Amniotic stem cell (primary cell): ENCODE measurements at places on chromosomes 11 and 22.
A peak's percentile ranks its signal among the peaks of the same experiment; 100 is the strongest.

GRCh38 chr11:101466352-101466751 is 117.5 kb downstream of the TRPC6 start:
- DNase-seq = no peak

GRCh38 chr22:46824980-46825544 is 62.6 kb downstream of the TBC1D22A start:
- DNase-seq = no peak

GRCh38 chr11:47242596-47243192 is 5.9 kb downstream of the ACP2 start:
- DNase-seq = no peak

- no peak for DNase-seq
These were observed 40.5 kb downstream of the PITPNB start for GRCh38 chr22:27878541-27878940.

DNA sequence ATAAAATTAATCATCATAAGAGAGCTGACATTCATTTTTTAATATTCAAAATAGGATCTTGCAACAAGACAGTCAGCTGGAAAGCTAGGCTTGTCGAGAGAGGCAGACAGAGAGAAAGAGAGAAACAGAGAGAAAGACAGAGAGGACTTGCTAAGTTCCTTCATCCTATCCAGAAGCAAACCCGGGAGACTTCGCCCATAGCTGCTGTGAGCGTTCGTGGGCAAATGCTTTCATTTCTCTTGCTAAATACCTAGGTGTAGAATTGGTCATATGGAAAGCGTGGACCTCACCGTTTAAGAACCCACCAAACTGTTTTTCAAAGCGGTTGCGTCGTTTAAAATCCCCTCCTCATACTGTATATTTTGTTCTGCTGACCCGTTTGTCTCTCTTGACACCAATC is 25.3 kb upstream of the KRTAP5-6 start:
- no peak for DNase-seq

DNA sequence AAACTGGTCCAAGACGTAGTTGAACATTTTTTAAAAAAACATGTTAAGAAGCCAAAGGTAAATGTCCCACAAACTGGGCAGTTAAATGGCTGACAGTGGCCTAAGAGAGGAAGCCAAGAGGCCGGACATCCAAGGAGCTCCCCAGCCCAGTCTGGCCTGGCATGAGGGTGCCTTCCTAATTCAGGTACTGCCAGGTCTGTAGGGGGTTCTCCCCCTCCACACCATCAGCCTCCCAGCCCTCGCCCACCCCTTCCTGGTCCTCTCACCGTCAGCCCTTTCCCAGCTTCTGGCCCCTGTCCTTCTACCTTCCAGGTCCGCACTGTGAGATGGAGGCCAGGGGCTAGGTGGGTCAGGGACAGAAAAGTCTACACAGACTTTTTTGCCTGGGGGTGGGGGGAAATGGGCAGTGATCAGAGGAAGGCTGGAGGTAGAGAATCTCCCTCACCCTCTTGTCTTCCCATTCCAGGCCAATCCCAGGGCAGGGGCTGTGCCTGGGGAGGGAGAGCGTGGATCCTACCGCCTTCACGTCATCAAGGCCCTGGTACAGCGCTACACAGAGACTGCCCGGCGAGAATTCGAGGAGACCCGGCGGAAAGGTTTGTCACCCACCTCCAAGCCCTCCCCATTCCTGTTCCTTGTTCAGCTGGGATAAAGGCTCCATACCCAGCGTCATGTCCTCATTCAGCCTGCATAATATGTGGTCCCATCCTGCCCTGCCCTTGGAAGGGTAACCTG is 6.0 kb downstream of the ART5 start:
- DNase-seq = no peak

GRCh38 chr22:27134315-27134701 is 476.9 kb downstream of the MIAT start:
- peak; percentile 11 for DNase-seq

GRCh38 chr11:4839851-4840549 is 9.0 kb downstream of the OR51S1 start:
- no peak for DNase-seq

DNA sequence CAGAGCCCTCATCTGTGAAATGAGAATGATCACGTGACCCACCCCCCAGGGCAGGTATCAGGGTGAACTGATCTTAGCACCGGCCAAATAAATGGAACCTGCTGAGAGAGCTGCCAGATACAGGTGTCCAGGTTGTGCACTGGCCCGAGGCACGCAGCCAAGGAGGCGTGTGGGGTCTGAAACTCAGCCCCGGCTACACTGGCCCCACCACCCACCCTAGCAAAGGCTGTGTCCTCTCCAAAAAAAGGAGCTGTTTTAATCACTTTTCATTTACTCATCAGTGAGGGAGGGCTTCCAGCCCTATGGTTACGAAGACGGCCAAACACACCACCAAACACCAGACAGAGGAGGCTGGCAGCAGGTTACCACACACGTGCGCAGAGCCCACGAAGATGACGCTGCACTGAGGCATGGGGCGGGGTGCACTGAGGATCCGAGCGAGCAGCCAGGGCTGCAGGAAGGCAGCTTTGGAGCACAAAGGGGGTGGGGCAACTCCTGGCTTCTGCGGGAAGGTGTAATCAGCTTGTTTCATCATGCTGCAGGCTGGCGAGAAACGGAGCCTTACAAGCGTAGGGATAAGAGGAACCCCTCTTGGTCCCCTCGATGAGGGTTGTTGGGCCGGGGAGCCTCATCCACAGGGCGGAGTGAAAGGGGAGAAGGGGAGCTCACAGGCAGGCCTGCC is 19.5 kb upstream of the SLC22A12 start:
- DNase-seq = no peak

GRCh38 chr11:82174610-82175009 is 559.1 kb downstream of the FAM181B start:
- DNase-seq = no peak

GRCh38 chr22:39724390-39724789 is 153.8 kb downstream of the CACNA1I start:
- no peak for DNase-seq

- no peak for DNase-seq
These were observed 27.2 kb downstream of the PHLDB1 start for GRCh38 chr11:118634431-118635236.

DNA sequence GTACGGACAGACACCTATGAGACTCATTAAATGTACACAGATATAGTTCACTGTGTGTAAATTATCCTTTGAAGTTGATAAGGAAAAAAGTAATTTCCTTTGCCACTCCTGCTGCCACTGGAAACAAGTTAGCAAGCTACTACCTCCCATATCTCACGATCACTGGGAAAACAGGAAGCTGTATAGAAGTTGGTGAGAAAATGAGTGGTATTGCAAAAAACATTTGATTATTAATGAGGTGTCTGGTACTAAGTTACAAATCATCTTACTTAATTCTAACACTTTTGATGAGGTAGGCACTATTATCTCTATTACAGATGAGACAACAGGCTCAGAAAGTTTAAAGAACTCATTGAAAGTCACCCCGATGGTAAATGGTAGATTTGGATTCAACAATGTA is 68.5 kb downstream of the GAB2 start:
- DNase-seq = no peak

- DNase-seq = no peak
These were observed 54.4 kb downstream of the GRAMD1B start for GRCh38 chr11:123484448-123484847.

- DNase-seq = no peak
These were observed 38.7 kb upstream of the GNB1L start for GRCh38 chr22:19893363-19893762.

DNA sequence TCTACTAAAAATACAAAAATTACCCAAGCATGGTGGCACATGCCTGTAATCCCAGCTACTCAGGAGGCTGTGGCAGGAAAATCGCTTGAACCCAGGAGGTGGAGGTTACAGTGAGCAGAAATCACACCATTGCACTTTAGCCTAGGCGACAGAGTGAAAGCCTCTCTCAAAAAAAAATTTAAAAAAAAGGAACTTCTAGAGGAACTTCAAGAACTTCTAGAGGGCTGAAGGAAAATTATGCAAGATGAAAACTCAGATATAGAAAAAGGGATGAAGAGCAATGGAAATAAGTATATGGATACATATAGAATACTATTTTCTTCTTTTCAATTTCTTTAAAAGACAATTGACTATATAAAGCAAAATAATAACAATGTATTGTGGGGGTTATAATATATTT is 51.2 kb upstream of the PRR5 start:
- DNase-seq = no peak

- DNase-seq = no peak
These were observed 234.8 kb downstream of the CASP12 start for GRCh38 chr11:104663190-104664140.

GRCh38 chr11:59335001-59335400 is 23.7 kb upstream of the OR5AN1 start:
- no peak for DNase-seq

DNA sequence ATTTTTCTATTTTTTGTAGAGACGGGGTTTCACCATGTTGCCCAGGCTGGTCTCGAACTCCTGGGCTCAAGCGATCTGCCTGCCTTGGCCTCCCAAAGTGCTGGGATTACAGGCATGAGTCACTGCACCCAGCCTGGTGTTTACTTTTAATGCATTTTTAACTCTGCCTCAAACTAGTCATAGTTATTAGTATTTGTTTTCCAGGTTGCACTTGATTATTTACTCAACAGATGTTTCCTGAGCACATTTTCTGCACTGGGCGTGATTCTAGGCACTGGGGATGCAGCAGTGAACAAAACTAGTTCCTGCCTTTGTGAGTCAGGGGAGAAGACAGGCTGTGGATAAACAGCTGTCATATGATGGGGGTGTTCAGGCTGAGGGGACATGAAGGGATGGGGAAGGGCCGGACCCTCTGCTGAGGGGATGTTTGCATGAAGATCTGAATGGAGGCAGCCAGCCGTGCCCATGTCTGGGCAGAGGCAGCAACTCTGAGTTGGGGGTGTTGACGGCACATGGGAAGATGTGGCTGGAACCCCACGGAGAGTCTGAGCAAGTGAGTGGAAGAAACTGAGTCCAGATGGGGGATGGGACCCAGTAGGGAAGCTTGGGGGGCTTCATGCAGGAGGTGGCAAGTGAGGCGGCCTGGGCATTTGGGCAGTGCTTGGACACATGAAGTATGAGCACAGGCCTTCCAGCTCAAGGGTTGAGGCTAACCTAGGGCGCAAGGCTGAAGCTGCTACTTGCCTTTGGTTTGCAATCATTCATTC is 34.4 kb downstream of the MPPED1 start:
- no peak for DNase-seq

GRCh38 chr11:19905280-19905853 is 192.7 kb downstream of the NAV2 start:
- DNase-seq = peak; percentile 47

- no peak for DNase-seq
These were observed 325.1 kb downstream of the DLG2 start for GRCh38 chr11:85301895-85302678.

- DNase-seq = no peak
These were observed 9.2 kb upstream of the TOP3B start for GRCh38 chr22:21991774-21992173.

- no peak for DNase-seq
These were observed 963.4 kb upstream of the CCDC90B start for GRCh38 chr11:84249344-84250135.

DNA sequence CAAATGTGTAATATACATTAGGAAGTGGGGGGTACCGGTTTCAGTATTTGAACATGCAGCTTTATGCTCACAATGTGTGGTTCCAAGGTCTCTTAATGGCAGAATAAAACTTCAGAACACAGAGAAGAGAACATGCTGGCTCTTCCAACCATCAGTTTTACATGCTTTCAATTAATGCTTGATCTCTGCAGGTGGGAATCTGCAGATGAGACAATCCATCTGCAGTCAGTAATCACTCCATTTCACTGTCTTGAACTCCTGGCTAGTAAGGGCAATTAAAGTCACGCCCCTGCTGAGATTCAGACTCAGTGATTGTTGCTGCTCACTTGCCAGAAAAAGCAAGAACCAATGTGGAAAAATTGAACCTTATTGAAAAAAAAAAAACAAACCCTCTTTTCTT is 945.7 kb downstream of the DLG2 start:
- DNase-seq = no peak

- no peak for DNase-seq
These were observed 231.2 kb upstream of the MTNR1B start for GRCh38 chr11:92738276-92738675.

GRCh38 chr22:24142831-24143230 is 38.5 kb upstream of the SUSD2 start:
- DNase-seq = no peak

- DNase-seq = no peak
These were observed 14.8 kb upstream of the IL2RB start for GRCh38 chr22:37164505-37164887.

GRCh38 chr11:65504674-65505465 is 6.0 kb downstream of the MALAT1 start:
- no peak for DNase-seq

DNA sequence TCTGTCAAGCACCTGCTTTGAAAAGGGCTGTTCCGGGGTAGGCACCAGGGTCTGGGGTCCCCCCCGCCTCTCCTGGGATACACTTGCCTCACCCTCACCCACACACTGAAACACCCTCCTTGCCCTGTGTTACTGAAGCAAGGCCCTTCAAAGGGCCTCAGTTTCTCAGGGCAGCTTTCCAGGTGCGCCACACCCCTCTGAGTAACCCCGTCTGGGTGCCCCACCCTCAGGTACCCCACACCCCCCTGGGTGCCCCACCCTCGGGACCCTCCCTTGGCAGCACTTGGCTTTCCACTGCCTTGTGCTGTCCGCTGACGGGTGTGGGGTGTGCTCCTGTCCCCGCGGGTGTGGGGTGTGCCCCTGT is 413.6 kb downstream of the TBC1D22A start:
- no peak for DNase-seq

GRCh38 chr11:11579012-11579988 is 42.5 kb downstream of the GALNT18 start:
- no peak for DNase-seq

GRCh38 chr11:11662578-11662977 is 40.8 kb upstream of the GALNT18 start:
- DNase-seq = no peak

- no peak for DNase-seq
These were observed 67.5 kb downstream of the ARFGAP2 start for GRCh38 chr11:47109051-47109726.

- no peak for DNase-seq
These were observed 87.1 kb upstream of the LINC01488 start for GRCh38 chr11:69394234-69394868.

- peak; percentile 24 for DNase-seq
These were observed 29.2 kb upstream of the XBP1 start for GRCh38 chr22:28829358-28830181.

GRCh38 chr11:6625156-6625831 is 6.1 kb upstream of the TPP1 start:
- no peak for DNase-seq
